NCI-H1436 (cell line): ENCODE measurements at places on chromosomes 1 and 21.

- no peak for DNase-seq
Observed at GRCh38 chr1:247247568-247247967, 8.3 kb upstream of the VN1R5 start.

DNA sequence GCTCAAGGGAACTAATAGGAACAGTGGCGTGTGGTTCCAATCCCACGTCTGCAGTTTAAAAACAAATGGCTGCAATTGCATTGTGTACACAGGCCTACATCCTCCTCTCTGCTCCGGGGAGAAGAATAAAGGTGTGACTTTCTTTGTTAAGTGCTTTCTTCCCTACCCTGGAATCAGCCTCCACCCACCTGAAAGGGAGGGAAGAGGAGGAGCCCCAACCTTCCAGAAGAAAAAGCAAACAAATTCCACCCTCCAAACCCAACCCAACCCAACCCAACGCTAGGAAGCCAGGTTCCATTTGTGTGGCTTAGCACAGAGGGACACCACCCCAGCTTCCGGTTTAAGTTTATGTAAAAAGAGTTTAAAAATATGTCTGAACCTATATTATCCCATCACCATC lies 11.8 kb upstream of the BACE2 start:
- no peak for DNase-seq

DNA sequence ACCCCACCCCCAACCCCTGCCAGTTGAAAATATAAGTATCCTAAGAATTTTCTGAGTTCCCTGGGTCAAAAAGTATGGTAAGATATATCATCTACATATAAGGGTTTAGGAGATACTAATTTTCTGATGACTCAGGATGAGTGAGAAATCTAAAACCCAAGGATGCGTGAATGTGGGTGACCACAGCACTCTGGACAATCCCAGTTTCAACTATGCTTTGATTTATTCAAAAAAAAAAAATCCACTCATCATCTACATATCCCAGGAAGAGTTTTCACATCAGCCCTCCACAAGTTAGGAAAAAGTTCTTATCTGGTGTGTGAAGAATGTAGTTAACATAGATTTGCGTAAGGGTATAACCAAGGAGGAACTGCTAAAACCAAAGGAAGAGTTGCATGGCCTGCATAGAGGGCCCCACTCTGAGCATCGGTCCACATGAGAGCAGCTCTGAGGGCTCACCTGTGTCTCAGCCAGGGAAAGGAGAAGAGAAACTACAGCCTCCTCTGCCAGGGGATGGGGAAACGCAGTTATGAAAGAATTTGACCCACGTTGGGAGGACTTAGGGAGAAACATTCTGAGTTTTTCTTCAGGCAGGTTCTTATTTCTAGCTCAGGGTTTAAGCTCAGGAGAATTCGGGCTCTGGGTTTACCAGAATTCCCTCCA lies 18.8 kb downstream of the LAMB3 start:
- DNase-seq, result no peak

- no peak for DNase-seq
Observed at GRCh38 chr1:8263791-8264190, 54.1 kb upstream of the SLC45A1 start.

GRCh38 chr1:42239555-42239954 lies 75.0 kb upstream of the GUCA2A start:
- no peak for DNase-seq

GRCh38 chr1:1013922-1014648 lies 788 bp downstream of the ISG15 start:
- DNase-seq, result peak; percentile 59
